ENCODE measurements at places on chromosomes 13 and 19.

GRCh38 chr19:12772323-12772722 is 3.0 kb downstream of the HOOK2 start:
- DNase-seq = no peak

- DNase-seq = no peak
These were observed 595 bp downstream of the ZNF440 start for GRCh38 chr19:11814700-11815035.

DNA sequence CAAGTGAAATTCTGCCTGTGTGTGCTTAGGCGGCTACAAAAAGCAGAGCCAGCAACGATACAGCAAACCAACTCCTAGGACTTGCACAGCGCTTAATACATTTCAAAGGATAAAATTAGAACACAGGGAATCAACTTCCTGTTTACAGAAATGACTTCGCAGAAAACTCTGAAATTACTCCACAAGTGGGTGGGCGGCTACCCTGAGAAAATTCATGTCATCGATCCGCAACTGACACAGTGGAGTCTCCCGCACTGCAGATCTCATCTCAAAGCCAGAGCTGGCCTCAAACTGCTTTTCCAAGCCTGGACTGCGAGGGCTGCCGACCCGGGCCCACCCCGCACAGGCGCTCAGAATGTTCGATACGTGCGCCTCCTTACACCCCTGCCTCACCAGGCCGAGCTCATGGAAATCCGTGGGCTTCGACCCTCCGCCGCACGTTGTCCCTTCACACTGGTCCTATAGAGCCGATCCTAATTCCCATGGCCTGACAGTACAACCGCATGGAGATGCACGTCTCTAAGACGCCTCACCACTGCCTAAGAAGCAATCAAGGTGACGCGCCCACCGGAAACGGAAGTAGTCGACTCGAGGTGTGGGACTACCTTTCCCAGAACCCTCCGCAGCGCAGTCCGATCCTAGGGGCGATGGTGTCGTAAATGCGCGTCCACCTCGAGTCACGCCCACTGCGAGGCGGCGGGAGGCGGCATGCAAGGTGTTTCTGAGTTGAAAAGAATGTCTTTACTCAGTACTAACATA is at the start of gene ZNF229:
TSS of gene ZNF229 (minus strand) at position 557 of the 759 bp plus-strand sequence. CDS start 5,625 bp downstream, outside the sequence.
- peak; percentile 87 for DNase-seq

- DNase-seq = peak; percentile 59
These were observed 6.4 kb downstream of the DOHH start for GRCh38 chr19:3494051-3494450.

DNA sequence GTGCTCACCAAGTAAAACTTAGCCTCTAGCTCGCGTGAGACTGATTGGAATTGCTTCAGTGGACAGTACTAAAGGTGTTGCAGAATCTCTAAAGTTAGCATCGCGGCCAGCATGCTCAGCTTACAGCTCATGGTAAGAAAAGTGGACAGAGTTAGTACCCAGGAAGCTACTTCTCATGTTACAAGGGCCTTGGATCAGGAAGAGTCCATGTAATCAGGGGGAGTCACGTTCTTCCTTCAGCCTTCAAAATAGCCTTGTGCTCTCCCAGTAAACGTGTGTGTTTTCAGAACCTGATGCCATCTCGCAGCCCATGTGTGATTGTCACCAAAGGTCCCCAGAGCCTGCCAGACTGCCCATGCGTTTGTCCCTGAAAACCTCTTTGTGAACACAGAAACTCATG is 195.8 kb upstream of the RNF113B start:
- DNase-seq = no peak

DNA sequence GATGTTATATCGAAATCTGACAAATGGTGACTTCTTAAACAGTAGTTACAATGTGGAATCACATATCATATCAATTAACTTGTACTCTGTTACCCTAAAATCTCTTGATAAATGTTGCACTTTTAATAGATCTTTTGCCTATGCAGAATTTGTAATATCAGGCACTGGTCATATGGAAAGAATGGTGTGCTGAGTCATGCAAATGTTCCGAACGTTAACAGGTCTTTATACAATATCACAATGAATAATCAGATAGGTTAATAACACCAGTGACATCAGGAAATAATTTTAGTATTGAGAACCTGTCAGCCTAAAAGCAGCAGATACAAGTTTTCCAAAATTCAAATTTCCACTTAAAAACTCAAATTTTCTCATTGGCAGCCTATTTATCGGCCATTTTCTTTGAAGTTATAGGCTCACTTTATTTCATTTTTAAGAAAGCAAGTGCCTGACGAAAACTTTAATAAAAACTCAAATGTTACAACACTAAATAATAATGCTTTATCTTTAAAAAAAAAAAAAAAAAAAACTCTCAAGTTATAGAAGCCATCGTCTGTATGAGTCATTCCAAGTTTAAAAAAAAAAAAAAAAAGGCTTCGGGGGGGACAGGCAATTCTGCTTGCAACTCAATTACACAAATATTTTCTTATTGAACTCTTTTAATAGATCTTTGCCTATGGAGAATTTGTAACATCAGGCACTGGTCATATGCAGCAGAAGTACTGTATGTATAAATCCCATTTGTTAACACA is 180.9 kb downstream of the DIAPH3 start:
- no peak for DNase-seq

DNA sequence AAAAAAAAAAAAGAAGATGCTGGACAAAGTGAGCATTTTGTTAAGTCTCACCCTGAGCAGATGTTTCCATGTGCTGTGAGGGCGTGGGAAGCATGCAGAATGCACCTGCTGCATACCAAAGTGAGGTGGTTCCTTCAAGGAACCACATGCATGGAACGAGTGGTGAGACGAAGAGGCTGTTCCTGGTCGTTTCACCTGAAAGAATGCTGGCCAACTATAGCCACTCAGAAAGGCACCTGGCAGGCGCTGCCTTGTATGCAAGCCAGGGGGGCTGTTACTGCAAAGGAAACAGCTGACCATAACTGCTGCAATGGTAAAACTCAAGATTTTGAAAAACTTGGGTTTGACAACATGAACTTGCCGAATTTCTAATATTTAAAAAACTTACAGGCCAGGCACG is 14.7 kb downstream of the MIER2 start:
- DNase-seq = no peak

GRCh38 chr13:23081901-23082300 is 98.9 kb upstream of the SGCG start:
- no peak for DNase-seq

DNA sequence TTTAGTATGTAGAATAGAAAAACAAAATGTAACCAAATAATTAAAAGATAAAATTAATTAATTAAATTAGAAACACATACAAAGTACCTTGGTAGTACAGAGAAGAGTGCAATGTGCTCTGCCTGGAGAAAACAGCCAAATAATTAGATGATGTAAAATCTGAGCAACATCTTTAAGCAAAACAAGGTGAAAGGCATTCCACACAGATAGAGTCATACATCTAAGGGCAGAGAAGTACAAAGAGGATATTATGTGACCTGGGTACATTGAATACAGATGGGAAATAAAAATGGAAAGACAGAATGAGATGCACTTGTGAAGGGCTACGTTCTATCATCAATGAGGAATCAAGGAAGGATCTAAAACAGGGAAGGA is 25.2 kb upstream of the FNDC3A start:
- DNase-seq = no peak

DNA sequence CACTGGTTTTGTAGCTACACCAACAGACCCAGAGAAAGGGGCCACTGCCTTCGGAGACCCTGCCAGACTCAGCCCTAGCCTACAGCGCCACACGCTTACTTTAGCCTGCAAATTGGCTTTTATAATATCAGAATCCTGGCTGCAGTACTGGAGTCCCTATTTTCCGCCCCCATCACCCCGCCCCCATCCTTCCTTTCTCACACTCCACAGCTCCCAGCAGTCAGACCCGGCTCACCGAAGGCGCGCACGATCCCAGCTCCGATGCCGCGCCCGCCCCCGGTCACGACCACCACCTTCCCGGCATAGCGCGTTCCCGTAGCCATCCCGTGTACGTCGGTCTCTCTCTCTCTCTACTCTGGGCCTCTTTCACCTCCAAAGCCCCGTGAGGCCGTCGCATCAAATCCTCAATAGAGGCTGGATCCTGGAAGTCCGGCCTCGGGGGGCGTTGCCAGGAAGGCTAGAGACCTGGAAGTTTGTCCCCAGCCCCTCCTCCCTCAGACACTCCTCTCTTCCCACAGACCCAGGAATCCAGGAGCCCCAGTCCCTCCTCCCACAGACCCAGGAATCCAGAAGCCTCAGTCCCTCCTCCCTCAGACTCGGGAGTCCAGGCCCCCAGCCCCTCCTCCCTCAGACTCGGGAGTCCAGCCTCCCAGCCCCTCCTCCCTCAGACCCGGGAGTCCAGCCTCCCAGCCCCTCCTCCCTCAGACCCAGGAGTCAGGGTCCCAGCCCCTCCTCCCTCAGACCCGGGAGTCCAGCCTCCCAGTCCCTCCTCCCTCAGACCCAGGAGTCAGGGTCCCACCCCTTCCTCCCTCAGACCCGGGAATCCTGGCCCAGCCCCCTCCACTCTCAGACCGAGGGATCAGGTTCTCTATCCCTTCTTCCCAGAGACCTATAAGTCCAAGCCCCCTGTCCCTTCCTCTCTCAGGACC is at the start of gene HSD17B14:
TSS of gene HSD17B14 (minus strand) at position 403 of the 929 bp plus-strand sequence. CDS start at position 323, 80 bp downstream.
- no peak for DNase-seq

- no peak for DNase-seq
These were observed 36.6 kb downstream of the TGDS start for GRCh38 chr13:94559222-94559795.

- DNase-seq = no peak
These were observed 5.6 kb upstream of the SIGLEC9 start for GRCh38 chr19:51119101-51119500.

- no peak for DNase-seq
These were observed 564.1 kb downstream of the DCT start for GRCh38 chr13:93915269-93915809.

- no peak for DNase-seq
These were observed 7.4 kb upstream of the IL17D start for GRCh38 chr13:20696073-20696472.

DNA sequence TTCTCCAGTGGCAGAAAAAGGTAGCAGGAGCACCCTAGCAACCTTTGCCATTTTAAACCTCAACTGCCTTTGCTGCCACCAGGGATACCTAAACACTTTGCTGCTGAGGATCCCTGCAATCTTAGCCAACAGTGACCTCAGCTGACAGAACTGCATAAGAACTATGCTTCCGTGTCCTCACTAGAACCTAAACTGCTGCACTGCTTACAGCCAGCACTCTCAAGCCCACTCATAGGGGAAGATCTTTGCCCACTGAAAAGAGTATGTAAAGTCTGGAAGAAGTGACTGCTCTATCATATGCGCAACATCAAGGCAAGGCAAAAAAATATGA is 270.0 kb upstream of the PCDH20 start:
- DNase-seq = no peak

GRCh38 chr13:53782488-53782961 is 753.9 kb downstream of the OLFM4 start:
- DNase-seq = peak; percentile 5

GRCh38 chr13:91381371-91381770 is 17.1 kb upstream of the GPC5 start:
- no peak for DNase-seq

DNA sequence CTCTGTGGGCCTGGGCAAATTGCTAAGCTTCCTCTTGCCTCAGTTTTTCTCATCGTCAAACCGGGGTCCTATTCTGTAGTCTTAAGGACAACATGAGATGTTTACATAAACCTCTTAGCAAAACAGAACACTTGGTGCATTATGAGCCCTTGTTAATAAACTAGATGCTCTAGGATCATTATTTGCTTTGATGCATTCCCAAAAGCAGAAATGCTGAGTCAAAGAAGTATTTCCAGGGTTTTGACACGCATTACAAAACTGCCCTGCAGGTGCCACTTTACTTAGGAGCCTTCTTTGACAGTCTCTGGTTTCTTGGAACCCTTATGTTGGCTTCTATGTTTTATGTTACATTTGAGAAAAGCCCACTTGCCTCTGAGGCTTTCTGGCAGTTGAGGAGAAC is 12.1 kb downstream of the AKAP11 start:
- no peak for DNase-seq

GRCh38 chr19:4183967-4184717 is 1.7 kb downstream of the ANKRD24 start:
- DNase-seq = no peak

DNA sequence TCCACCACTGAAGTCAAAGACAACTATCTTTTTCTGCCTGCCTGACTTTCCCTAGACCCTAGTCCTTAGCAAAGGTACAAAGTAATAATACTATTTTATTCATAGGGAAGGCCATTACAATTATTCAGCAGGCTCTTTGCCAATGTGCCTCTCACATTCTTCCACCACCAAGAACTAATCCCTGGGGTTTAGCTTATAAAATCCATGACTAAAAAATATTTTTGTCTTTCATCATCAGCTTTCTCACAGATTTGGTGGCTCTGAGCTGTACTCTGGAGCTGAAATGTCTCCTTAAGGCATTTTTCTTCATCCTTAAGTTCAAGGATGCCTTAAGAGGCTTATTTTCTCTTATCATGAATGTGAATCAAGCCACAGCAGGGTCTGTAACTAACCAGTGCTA is 96.1 kb downstream of the OXGR1 start:
- DNase-seq = no peak

DNA sequence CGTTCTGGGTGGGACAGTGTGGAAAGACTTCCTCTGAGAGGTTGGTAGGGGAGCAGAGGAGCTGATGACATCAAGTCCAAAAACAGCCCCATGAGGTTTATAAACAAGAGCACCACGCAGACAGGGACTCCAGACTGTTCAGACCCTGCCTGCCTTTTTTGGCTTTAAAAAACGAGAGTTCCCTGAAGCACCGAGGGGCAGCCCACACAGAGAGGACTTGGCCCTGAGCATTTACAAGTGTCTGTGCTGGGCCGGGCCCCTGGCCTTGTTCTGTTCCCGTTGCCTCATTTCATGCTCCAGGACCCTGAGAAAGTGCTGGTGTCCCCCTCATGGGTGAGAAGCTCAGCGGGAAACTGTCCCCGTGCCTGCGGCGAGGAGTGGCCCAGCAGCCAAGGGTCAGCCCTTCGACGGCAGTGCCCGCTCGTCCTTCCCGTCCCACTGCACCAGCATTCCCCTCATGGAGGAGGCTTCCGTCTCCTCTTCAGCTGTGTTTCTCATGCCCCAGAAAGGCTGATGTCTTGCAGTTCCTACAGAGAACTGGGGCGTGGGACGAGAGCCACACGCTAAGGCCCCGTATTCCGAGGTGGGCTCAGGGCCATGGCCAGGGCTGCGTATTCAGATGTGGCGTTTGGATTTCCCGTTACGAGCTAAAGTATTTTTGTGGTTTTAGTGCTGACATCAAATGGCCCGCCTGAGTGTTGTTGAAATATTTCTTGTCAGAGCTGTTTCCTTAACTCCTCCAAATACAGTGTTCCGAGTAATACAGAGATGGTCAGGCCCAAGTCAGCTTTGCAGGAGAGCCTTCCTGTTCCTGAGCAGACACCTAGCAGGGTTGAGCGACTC is 93.5 kb downstream of the ATP11A start:
- no peak for DNase-seq

- DNase-seq = peak; percentile 18
These were observed 1.1 kb upstream of the PSMC4 start for GRCh38 chr19:39969681-39970424.
